ENCODE measurements at places on chromosomes 7 and 10.

- no peak for DNase-seq
These were observed 38.3 kb downstream of the JAKMIP3 start for GRCh38 chr10:132104062-132104461.

DNA sequence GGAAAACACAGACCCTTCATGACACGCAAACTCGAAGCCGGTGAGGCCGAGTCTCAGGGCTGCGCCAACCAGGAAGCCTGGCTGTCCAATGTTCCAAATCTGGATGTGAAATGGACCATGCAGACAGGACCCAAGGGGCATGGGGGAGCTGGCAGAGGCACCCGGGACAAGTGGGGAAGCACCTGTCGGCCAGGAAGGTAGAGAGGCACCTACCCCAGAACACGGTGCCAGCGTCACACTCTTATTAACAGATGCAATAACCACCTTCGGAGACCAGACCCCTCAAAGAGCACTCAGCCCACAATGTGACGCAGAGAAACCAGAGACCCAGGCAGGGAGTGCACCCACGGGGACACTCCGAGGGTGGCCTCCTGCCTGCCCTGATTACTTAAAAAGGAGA, 88.3 kb upstream of the PDGFA start:
- DNase-seq = no peak

DNA sequence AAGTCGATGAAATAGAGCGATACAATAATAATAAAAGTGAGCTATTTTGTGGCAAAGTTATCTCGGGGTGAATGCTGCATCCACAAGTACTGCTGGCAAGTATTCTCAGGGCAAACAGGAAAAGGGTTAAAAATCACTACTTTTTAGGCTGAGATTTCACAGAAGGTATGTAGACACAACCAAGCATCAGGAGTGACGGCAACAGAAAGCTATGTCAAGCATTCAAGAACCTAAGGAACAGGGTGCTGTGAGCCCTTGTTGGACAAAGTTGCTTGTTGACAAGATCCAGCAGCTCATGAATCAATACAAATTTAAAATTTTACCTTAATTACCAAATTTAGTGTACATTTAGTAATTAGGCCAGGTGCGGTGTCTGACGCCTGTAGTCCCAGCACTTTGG, 41.2 kb upstream of the C1QL3 start:
- DNase-seq = no peak

GRCh38 chr10:118753331-118754228, 1.2 kb downstream of the CACUL1 start:
- DNase-seq = no peak

GRCh38 chr7:117468174-117468573, 11.7 kb upstream of the CFTR start:
- no peak for DNase-seq

GRCh38 chr7:112970771-112971170, 115.9 kb downstream of the GPR85 start:
- no peak for DNase-seq

DNA sequence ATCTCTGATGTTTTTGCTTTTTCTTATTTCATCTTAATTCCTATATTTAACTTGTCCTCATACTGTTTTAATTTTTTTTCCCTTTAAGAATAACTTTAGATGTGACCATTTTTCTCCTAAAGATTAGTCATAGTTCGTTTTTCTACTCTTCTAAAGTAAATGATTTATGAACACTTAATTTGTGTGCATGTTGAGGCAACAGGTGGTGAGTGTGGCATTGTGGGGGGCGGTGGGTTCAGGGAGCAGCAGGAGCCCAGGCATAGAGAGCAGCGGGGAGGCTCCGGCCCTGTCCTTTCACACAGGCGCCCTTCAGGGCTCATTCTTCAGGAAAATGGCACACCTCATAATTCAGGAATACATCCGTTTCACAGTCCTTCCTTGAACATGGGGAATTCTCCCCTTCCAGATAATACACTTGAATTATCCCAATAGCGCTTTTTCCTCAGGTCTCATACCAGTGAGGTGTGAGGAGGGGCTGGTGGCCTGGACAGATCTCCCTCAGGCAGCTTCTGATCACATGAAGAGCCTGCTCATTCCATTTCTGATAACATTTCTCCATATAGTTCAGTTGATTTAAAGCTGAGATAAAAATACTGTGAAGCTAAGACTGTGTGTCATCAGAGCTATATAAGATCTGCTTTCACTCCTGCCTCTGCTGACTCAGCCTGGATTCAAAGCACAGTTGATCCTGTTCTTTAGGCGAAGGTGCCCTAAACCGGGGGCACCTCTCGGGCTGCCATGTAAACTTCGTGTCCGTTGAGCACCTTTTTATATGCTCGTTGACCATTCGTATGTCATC, 40.2 kb downstream of the CUL1 start:
- no peak for DNase-seq

- no peak for DNase-seq
These were observed 8.4 kb upstream of the INMT start for GRCh38 chr7:30743371-30744074.

DNA sequence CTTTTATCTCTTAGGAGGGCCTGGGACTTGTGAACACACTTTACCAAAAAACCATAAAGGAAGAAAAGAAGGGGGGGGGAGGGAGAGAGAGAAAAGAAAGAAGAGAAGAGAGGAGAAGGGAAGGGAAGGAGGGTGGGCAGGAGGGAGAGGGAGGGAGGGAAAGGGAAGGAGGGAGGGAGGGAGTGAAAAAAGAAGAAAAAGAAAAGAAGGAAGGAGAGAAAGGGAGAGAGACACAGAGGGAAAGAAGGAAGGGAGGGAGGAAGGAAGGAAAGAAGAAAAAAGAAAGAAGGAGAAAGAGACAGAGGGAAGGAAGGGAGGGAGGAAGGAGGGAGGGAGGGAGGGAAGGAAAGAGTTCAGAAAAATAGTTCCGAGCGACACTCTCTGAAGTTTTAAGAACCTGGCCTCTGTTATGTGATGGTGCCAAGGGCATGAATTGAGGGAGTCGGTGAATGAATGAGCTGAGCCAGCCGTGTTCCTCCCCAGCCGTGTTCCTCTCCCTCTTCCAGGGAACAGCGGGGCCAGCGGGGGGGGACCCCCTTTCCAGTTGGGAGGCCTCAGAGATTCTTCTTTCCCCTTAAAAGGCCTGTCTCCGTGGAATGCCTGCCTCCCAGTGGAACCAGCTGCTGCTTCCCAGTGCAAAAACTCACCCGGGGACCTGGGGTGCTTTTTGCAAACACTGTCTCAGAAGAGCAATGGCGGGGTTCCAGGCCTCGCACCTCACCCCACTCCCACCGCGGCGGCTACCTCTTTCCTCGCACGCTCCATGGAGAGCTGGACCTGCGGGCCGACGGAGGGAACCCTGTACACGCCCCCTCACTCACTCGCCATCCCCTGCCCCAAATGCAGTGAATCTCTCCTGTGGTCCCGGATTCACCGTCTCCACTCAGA, 84.1 kb downstream of the FOXL3 start:
- DNase-seq = no peak

GRCh38 chr10:66680886-66681285, 244.9 kb upstream of the LRRTM3 start:
- peak; percentile 15 for DNase-seq

GRCh38 chr7:99050971-99051370, 92.9 kb downstream of the SMURF1 start:
- DNase-seq = no peak

DNA sequence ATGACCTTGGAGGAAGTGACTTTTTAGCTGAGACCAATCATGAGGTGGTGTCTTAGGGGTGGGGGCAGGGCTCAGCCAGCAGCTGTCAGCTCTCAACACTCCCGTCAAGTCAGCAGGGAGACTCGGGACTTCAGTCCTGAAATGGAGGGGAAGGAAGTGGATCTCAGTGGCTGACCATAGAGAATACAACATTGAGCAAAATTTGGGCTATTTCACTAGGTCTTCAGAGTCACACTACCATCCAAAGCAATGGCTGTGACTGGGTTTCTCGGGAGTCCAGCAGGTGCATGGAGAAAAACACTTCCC, 16.8 kb upstream of the GIMAP6 start:
- no peak for DNase-seq

- DNase-seq = peak; percentile 47
These were observed 291.2 kb upstream of the FZD1 start for GRCh38 chr7:90972906-90973550.

- DNase-seq = no peak
These were observed 254.1 kb downstream of the ZMYND11 start for GRCh38 chr10:389261-389790.

GRCh38 chr7:138662076-138662990, 38.8 kb downstream of the SVOPL start:
- DNase-seq = no peak

DNA sequence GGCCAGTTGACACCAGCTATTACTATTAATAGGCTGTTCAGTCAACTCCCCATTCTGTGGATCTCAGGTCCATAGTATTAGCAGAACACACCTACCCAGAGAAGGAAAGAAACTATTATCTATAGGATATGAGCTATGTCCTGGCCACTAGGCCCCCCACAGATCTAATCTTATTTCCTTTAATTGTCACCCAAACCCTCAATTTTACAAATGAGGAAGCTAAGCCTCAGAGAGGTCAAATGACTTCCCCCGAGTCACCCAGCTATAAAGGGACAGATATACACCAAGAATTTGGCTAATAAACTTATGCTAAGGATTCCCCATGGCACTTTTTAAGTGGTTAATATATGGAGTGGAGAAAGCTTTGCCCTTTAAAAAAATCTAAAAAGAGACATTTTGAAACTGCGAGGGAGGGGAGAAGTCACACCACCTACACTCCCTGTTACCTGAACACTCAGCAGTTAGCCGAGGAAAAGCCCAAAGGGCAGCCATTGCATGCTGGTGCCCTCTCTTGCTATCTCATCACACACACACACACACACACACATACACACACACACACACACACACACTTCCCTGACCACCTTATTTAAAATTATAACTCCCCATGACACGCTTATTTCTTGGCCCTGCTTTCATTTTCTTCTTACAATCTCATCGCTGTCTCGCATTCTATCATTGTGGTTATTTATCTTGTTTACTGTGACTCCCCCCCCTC, 157.0 kb upstream of the ADO start:
- DNase-seq = no peak

DNA sequence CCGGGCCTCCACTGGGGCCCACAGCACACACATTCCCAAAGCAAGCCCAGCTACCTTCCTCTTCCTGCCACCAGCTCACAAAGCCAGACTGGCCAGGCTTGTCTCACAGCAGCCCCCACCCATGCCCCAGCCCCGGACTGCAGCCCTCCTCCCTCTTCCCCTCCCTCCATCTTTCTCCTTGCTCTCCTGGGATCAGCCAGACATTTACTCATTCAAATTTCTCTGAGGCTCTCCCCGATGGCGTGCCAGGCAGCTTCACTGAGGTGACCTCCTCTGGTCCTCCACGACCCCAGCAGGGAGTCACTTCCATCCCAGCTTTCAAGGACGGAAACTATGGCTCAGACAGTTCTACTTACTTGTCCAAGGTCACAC, 187.5 kb downstream of the GRID1 start:
- no peak for DNase-seq

DNA sequence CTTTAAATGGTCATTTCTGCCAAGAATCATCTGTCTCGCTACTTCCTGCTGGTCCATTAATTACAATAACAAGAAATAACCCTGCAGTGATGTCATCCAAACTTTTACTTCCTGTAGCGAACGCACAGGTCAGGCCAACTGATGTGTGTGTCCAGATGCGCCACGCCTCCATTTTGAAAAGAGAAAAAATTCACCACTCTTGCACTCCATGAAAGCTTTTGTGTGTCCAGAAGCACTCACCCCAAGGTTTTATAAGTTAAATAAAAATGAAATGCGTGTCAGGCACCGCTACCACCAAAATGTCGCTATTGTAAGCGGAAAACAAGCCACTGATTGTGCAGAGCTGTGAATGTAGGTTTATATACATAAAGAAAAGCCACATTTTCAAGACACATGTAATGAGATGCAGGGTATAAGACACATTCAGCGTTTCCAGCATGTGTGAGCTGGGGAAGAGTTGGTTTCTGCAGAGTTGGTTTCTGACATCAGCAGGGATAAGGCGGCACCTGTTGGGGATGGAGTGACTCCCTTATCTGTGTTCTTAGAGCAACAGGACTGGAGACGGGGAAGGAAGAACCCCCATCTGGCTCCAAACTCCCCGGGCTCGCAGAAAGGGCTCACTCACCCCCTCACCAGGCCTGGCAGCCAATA, 83.3 kb downstream of the CTBP2 start:
- no peak for DNase-seq

GRCh38 chr10:17655009-17655408, 11.1 kb downstream of the STAM start:
- no peak for DNase-seq

DNA sequence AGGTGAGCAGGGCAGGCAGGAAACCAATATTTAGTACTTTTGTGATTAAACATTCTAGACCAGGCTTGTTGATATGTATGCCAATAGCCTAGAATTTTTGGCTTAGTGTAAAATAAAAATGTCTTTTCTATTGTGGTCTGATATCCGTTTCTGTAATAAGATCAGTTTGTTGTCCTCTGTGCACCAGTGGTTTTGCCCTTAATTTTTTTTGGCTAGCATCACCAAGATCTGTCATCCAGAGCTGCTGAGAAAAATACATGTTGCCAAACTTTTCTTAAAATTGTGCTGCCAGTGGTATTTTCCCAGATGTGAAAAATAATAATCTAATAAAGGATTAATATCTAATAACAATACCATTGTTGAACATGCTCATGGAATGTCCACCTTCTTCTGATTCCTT, 115.6 kb downstream of the TWIST1 start:
- DNase-seq = no peak

GRCh38 chr7:139036901-139037300, 1.1 kb upstream of the ZC3HAV1L start:
- no peak for DNase-seq

- DNase-seq = no peak
These were observed 34.8 kb downstream of the C7orf33 start for GRCh38 chr7:148625342-148625741.

GRCh38 chr7:134593530-134594392, 44.9 kb downstream of the AKR1B15 start:
- peak; percentile 58 for DNase-seq

- DNase-seq = peak; percentile 33
These were observed 392.9 kb downstream of the SUGCT start for GRCh38 chr7:40527723-40528122.

GRCh38 chr10:119518936-119519335, 23.6 kb downstream of the RGS10 start:
- no peak for DNase-seq
